Mesothelial cell of epicardium (in vitro differentiated cells): ENCODE measurements at places on chromosomes 16 and 17.
A peak's percentile ranks its signal among the peaks of the same experiment; 100 is the strongest.

DNA sequence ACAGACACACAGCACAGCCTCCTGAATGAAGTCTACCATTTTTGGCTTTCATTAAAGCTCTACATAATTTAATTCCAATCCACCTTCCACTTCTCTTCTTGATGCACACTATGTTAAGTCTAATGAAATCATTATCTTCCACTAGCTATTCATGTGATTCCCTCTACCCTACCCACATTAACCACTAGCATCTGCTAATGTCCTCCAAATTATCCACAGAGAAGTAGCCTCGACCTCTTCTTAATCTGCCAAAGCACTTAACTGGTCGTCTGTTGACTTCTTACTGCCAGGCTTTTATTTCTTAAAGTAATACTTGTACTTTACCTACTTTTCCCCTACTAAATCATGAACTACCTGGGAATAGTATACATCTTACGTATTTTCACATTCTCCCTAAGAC, 91.8 kb downstream of the NCOR1 start:
- no peaks in the 10 kb centered on the region for H3K27me3 ChIP-seq
- H3K4me1 ChIP-seq = no peaks in the 10 kb centered on the region
- H3K36me3 ChIP-seq = peaks cover 31% of the 10 kb centered on the region
- no peak for DNase-seq
- H3K4me3 ChIP-seq = no peak overlapping the region
- no peak overlapping the region for H3K27ac ChIP-seq

GRCh38 chr17:38601539-38602351, 4.0 kb downstream of the SRCIN1 start:
- no peaks in the 10 kb centered on the region for H3K36me3 ChIP-seq
- DNase-seq = no peak
- peaks cover 14% of the 10 kb centered on the region for H3K27me3 ChIP-seq
- peaks cover 45% of the 10 kb centered on the region for H3K4me1 ChIP-seq
- peak overlapping the region; percentile 44 for H3K4me3 ChIP-seq

DNA sequence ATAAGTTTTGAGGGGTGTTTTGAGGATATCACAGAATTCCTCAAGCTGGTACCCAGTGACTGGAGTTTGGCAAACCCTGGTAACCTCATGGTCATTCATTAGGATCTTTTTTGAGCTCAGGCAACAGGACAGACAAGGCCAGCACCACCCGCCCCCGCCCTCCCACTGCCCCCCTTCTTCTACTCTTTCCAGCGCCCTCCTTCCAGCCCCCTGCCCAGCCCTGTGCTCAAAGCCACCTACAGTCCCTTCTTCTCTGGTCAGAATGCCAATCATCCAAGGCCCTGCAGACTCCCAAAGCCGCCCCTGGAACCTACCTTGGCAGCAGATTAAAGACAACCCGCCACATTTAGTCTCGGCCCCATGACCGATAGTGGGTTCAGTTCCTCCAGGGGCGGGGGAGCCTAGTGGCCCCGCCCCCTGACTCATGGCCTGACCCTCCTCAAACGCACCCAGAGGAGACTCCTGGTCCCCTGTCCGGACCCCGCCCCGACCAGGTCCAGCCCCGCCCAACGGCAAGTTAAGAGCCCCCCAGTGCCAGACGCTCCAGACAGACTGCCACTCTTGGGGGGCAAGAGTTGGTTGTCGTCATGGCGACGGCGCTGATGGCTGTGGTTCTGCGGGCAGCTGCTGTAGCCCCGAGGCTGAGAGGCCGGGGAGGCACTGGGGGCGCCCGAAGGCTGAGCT, at the start of gene NAGS:
TSS of gene NAGS (plus strand) at position 546 of the 684 bp plus-strand sequence. CDS start at position 588, 42 bp downstream.
- no peaks in the 10 kb centered on the region for H3K36me3 ChIP-seq
- H3K27me3 ChIP-seq = peaks cover 70% of the 10 kb centered on the region

DNA sequence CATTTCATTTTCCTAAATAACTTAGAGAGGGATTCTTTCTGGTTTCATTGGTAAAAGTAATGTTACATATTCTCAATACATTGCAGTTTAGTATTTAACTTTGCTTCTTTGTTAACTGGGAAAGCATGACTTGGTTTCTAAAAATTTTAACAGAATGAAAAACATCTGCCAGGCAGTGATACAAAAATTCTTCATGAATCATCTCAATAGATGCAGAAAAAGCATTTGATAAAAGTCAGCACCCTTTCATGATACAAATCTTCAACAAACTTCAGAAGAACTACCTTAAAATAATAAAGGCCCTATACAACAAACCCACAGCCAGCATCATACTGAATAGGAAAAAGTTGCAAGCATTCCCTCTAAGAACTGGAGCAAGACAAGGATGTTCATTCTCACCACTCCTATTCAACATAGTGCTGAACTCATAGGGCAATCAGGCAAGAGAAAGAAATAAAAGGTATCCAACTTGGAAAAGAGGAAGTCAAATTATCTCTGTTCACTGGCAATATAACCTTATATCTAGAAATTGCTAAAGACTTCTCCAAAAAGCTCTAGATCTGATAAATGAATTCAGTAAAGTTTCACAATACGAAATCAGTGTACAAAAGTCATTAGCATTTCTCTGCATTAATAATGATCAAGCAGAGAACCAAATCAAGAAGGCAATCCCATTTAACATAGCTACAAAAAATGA, 50.4 kb downstream of the SLFN5 start:
- peaks cover 3% of the 10 kb centered on the region for H3K36me3 ChIP-seq
- DNase-seq = no peak
- no peak overlapping the region for H3K4me3 ChIP-seq
- peaks cover 12% of the 10 kb centered on the region for H3K4me1 ChIP-seq

DNA sequence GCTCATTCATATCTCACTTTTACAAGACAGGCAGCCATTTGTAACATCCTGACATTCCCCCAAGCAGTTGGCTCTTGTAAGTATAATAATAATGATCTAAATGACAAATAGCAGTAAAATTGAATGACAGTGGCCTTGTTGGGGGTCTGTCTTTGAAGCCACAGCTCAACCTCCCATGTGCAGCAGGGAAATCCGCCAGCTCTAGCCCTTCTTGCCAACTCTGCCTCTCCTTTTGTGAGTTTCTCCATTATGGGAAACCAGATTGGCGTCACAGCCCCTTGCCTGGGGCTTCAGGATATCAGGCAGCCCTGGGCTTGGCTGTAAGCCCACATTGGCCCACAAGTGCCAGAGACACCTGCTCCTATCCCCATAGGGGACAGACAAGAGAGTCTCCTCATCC, 70.4 kb upstream of the CACNG5 start:
- no peak overlapping the region for H3K27ac ChIP-seq
- no peak overlapping the region for H3K4me3 ChIP-seq
- H3K27me3 ChIP-seq = no peaks in the 10 kb centered on the region
- peaks cover 2% of the 10 kb centered on the region for H3K36me3 ChIP-seq

- H3K4me3 ChIP-seq = peak within 1 kb of the TSS; percentile 89
- peaks cover 25% of the 10 kb centered on the region for H3K4me1 ChIP-seq
- H3K27me3 ChIP-seq = peaks cover 3% of the 10 kb centered on the region
- H3K27ac ChIP-seq = peak within 1 kb of the TSS; percentile 99
Observed at GRCh38 chr16:57735755-57736418, at the start of gene KATNB1. Gene KATNB1, plus strand, starts transcription at chr16:57735770. Its CDS starts 1,474 bp downstream, at chr16:57737244.
